RWPE1 (cell line): ENCODE measurements at places on chromosomes 2 and 18.
A peak's percentile ranks its signal among the peaks of the same experiment; 100 is the strongest.

DNA sequence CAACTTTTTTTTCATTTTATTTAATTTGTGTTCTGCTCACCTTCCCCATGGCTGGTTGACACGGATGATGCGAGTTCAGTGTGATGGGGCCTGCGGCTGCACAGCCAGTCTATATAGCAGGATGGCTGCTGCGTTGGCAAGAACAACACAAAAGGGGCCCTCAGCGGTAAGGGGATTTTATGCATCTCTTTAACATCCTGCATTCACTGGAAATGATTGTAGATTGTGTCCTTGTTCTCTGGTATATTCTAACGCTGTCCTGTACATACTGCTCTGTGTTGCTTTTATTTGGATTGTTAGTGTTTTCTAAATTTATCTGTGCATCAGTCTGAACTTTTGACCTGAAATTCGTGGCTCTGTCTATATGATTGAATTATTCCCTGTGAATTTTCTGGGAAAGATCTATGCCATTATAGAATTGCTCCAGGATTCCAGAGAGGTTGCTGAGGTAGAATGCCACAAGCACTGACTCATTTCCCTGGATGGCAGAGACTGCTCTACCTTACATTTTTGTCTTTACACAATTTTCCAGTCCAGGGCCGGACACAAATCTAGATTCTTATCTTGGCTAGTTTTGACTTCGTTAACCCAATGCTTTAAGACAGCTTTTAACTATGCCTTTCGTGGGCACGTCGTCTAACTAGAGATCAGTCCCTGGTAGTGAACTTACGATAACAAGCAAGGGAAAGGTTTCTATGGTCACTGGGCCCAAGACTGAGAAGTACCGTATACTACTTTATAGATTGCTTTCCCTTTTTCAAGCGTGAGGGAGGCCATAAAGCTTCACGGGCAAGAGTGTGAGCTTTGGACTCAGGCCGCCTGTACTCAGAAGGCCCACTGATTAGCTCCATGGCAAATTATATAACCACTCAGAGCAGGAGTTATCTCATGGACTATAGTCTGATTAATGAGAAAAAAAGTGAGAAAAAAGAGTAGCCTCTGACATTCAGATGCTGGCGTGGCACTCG is at the start of gene CRYGC:
TSS of gene CRYGC (minus strand) at position 85 of the 968 bp plus-strand sequence. CDS start at position 49, 36 bp downstream.
- peak; percentile 55 for DNase-seq

GRCh38 chr2:86592547-86593230 is 29.4 kb upstream of the CHMP3 start:
- no peak for DNase-seq

- no peak for DNase-seq
Measured at GRCh38 chr18:74149878-74150277, 1.6 kb downstream of the TIMM21 start.

DNA sequence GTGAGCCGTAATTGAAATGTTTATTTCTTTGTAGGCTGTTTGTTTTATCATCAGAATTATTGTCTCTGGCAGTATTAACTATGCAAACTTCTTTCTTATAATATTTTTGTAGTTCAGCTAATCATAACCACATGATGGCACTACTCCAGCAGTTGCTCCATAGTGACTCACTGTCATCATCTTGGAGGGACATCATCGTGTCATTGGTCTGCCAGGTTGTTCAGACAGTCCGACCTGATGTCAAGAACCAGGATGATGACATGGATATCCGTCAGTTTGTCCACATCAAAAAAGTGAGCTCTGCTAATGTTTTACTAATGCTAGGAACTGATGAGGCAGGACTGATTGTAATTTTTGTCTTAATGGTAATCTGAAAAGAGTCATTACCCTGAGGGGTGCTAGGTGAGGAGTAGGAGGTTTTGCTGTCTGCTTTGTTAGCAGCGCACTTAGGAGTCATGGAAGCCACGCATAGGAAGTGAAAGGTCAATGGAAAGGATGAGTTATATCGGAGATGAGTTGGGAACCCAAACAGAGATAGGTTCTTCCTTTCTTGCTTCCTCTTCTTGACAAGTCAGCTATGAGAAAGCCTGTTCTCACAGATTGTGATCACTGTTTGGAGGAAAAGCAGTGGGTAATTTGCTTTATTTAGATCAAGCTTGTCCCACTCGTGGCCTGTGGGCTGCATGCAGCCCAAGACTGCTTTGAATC is 49.2 kb downstream of the PIKFYVE start:
- no peak for DNase-seq

GRCh38 chr2:30569946-30570345 is 122.9 kb downstream of the LCLAT1 start:
- DNase-seq = no peak

DNA sequence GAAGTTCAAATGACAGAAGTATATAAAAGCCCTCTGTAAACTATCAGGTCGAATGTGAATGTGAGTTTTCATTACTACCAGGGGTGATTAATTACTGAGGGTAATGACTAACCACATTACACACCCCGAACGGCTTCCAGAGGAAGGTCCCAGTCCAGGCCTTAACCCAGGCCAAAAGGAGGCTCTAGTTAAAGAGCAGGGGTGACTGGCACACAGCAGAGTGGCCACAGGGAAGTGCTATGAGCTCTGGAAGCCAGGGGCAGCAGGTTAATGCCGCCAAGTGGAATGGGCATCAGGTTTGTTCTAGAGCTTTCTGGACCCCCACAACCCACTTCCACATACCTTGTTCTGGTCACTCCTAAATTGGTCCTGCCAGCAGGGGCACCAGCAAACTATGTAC is 87.7 kb downstream of the BCL11A start:
- peak; percentile 25 for DNase-seq

DNA sequence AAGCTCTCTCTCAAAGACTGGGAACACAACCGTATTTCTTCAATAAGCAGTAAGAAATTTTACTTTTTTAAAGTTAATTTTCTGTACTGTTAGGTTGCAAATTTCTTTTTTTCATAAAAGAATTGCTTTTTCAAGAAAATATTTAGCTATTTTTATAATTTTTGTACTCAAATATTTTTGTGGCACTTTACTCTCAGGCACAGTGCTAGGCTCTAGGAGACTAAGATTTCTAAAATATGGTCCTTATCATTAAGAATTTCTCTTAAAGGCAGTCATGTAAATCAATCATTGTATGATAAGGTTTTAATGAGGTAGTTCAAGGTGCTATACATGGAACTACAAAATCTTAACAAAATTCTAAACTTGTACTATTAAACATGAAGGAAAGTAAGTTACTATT is 61.4 kb downstream of the MTX2 start:
- no peak for DNase-seq

GRCh38 chr2:97701186-97701585 is 12.2 kb upstream of the ZAP70 start:
- no peak for DNase-seq

- DNase-seq = no peak
Measured at GRCh38 chr18:47254341-47254939, 3.0 kb upstream of the SKOR2 start.

DNA sequence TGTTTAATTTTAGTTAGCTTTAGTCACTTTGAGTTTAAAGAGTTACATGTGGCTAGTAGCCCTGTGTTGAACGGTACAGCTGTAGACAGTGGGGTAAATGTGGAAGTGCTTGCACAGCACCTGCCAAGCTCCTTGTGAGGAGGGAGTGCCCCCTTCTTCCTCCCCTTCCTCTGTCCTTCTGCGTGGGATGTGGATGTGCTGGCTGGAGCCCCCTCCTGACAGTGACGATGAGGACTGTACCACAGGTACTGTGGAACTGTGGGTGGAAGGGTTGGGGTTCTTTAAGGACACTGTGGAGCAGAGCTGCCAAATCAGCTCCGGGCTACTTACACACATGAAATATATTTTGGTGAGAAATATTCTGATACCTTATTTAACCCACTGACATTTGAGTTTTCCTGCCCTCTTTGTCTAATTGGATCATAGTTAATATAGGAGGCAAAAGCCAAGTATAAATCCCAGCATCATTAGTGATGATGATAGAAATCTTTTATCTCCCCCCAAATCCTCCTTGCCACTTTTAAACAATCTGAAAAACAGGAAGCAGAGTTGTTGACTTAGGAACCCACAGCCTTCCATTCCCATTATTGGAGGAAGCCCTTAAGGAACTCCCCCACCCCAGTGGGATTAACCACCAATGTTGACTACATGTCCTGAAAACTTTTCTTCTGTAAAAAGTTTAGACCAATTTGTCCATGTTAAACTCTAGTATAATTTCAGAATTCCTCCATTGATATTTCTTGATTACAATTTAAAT is 181.3 kb downstream of the PTPRM start:
- DNase-seq = no peak

- DNase-seq = no peak
Measured at GRCh38 chr2:165448406-165448805, 21.1 kb upstream of the CSRNP3 start.

DNA sequence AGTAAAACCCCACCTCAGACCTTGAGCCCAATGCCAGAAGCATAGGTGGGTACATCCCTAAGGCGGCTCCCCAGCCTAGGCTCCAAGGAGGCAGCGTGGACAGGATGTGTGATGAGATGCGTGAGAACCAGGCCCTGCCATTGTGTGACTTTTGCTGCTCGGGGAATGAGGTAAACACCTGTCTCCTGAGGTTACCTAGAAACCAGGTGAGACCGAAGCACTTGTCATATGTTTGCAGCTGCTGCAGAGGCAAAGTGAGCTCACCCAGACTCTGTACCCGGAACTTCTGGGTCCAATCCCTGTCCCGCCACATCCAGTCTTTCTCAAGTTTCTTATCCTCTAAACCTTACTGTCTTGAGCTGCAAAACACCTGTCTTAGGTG is 3.4 kb downstream of the FBLN7 start:
- DNase-seq = no peak

- DNase-seq = no peak
Measured at GRCh38 chr2:239824866-239825704, 200.1 kb downstream of the NDUFA10 start.

GRCh38 chr2:223618172-223619035 is 16.2 kb upstream of the SCG2 start:
- DNase-seq = no peak

- DNase-seq = no peak
Measured at GRCh38 chr2:54601339-54601738, 122.1 kb upstream of the EML6 start.

DNA sequence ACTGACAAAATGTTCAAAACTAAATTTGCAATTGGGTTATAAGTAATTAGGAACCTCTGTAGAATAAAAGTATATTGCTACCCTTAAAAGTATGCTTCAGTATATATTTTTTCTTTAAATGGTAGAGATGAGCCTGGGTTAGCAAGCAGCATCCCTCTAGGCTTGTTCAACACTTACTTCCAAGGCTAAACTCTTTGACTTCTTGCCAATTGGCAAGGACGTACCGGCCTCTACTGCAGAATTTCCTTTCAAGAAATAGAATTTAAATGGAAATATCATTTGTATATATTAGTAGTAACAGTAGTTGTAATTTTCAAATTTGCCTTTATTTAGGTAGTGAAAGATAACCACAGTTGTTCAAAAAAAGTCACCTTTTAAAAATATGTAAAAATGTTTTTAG is 105.1 kb upstream of the SLC38A11 start:
- no peak for DNase-seq

DNA sequence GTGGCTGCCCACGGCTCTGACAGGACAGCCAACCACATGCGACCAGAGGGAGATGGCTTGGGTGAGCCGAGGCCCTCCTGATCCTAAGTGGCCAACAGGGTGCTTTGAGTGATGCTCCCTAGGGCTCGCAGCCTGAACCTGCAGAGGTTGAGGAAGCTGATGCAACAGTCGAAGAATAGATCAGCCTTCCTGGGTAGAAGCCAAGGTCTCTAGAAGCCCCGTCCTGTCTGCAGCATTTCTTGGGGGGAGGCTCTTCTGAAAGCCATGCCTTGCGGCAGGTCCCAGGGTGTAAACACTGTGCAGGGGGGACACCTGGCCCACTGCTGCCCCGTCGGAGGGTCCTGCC is 136.4 kb downstream of the HDAC4 start:
- no peak for DNase-seq

DNA sequence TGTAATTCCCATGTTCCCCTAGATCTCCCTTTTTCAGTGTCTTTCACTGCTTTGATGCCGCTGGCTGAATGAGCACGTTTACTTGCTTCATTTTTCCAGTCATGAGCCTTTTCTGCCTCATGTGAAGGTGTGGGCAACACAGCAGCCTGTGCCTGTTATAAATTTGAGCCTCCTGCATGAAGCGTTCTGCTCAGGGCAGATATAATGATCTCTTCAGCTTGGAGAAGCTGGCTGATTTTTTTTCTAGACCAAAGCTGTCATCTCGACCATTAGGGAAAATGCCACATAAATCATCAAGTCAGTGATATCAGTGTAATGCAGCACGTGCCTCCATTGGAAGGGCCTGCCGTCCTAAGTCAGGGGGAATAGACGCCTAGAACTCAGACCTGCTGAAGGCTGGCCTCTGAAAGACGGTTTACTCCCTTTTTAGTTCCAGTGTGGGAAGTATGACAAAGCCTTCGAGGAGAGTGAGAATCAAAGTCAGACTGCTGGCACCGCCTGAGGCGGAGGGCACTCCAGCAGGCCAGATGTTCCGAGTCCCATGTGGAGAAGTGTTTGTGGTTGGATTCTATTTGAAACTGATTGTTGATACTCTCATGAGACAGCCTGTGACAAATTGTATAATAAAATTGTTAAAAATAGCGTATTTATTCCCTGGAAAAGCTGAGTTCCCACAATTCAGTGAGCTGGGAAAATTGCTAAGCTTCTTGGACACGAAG is 196.5 kb downstream of the MYO1B start:
- no peak for DNase-seq

- no peak for DNase-seq
Measured at GRCh38 chr2:70808983-70809958, 11.1 kb downstream of the CLEC4F start.

DNA sequence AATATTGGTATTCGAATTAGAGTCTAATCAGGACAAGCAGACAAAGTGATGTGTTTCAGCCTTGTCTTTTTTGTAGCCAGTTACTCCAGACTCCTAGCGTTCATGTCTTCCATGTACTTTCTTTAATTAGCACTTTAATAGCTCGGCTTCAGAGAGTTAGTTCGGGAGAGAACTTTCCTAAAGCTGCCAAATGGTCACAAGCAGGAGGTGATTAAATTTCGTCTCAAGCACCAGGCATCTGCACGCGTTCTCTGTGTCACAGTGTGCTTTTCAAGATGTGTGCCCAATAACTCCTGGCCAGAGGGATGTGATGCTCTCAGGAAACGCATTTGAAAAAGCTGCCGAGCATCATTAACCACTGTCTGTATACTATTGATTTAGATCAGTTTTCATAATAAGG is 790.8 kb downstream of the SOCS6 start:
- DNase-seq = no peak

DNA sequence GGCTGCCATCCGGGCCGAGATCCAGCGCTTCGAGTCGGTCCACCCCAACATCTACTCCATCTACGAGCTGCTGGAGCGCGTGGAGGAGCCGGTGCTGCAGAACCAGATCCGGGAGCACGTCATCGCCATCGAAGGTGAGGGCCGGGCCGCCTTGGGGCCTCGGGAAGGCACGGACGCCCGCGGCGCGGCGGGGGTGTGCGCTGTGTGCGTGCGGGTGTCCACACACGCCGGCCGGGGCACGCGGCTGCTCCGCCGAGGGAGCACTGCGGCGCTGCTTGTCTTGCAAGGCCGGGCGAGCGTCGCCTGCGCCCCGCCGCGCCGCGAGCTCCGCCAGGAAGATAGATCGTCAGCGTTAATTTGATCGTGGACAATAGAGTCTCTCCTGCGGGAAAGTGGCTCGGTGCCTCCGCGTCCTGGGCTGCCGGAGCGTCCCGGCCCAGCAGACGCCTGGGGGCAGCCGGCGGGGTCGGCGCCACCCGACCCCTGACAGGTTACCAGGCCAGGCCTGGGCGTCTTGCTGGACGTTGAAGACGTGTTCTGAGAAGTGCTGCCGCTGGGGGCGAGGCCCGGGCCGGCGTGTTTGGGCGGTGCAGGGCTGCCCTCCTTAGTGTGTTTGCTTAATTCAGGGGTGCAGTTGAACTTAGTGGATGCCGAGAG is 1.0 kb downstream of the AGAP1 start:
- peak; percentile 34 for DNase-seq

- DNase-seq = no peak
Measured at GRCh38 chr2:172697296-172697695, 38.3 kb upstream of the RAPGEF4 start.
